ENCODE measurements at places on chromosomes 6 and 20.

- DNase-seq = peak; percentile 4
These were observed 1.3 kb downstream of the KPNA5 start for GRCh38 chr6:116682334-116682712.

DNA sequence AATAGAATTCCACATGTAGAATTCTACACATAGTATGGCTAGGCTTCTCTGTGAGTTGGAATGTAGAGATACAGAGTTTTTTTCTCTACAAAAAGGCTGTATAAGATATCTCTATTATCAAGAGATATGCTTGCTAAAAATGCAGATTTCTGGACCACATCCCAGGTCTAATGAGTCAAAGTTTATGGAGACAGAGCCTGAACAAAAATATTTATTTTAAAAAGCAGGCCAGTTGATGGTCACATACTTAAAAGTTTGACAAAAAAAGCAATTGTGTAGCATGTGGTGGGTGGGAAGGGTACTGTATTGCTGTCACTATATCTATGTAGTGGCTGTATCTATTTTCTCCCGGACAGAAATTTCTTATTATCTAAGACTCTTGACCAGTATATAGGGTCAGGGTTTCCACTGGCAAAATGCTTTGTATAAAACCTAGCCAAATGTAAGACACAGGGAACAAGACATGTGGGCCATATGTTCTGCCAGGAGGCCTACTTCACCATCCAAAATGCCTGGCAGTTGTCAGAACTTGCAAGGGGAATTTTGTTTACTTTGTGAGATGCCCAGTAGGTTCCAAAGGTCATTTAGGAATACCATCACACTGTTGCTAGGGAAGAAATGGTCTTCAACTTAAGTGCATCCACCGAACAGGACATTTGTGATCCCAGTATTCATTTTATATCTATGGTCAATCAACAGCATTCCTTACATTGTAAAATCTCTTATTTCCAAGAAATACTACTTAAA, 60.6 kb downstream of the SHPRH start:
- no peak for DNase-seq

DNA sequence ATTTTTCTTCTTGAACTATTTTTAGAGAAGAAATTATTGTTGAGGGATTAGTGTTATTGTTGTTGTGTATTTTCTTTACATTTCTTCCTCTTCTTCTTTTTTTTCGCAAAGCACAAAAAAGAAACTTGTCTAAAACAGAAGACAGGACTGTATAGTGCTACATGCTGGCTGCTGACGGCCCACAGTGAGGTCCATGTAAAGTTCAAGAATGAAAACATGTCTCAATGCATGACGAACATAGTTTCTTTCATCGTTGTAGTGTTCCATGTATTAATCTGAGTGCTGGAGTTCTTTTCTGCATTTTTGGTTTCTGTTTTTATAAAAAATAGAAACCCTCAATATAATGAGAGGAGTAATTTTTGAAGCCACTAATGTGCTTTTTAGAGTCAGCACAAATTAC, 462.9 kb upstream of the MARCKS start:
- no peak for DNase-seq

DNA sequence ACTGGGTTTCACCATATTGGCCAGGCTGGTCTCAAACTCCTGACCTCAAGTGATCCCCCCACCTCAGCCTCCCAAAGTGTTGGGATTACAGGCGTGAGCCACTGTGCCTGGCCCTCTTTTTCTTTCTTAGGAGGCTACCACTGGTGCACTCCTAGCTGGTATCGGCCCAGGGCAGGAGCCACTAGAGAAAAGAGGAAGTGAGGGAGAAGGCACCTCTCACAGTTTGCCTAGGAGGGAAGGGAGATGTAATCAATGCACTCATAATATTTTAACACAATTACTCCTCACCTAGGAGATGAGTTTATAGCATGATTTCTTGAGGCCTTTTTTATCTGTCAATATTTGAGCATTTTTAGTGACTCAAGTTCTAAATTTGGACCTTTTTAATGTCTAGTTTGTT, 189.0 kb upstream of the SOX4 start:
- no peak for DNase-seq

DNA sequence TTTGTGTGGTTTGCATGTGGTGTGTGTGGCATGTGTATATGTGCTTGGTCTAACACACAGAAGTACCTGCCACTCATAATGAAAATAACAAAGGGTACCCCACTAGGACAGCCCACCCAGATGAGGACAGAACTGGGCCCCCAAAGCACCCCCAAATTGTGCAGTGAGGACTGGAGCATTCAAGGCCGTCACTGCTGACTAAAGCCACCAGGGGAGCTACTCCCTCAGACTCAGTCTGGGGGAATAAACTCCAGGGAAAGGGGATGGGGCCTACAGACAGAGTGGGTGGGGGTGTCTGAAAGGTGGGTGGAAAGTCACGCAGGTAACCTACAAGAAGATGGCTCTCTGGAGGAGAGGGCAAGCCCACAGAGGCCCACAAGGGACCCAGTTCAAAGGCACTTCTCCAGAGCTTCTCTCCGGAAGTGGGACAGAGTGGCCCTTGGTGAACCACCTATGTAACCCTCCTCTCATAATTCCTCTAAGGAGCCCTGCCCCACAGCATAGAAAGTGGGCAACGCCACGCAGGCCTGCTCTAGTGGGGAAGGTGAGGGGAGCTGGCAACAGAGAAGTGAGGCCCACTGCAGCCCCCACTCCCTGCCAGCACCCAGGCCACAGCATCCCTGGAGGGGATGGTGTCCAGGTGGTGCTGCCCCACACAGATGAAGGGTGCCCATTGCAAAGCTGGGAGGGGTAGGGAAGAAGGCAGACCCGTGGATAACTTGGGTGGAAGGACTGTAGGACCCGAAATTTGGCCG, 122.8 kb upstream of the MAFB start:
- no peak for DNase-seq

- DNase-seq = no peak
These were observed 19.0 kb upstream of the SNRPB2 start for GRCh38 chr20:16710781-16711180.

- no peak for DNase-seq
These were observed 5.3 kb upstream of the TCP11 start for GRCh38 chr6:35146453-35146852.

- no peak for DNase-seq
These were observed 127.3 kb downstream of the BACH2 start for GRCh38 chr6:90169374-90169773.

- no peak for DNase-seq
These were observed 627.2 kb downstream of the BCKDHB start for GRCh38 chr6:80733641-80734040.

GRCh38 chr6:30719356-30719755, 796 bp upstream of the TUBB start:
- no peak for DNase-seq

- DNase-seq = no peak
These were observed 162.8 kb downstream of the TENT5A start for GRCh38 chr6:81589465-81590313.

DNA sequence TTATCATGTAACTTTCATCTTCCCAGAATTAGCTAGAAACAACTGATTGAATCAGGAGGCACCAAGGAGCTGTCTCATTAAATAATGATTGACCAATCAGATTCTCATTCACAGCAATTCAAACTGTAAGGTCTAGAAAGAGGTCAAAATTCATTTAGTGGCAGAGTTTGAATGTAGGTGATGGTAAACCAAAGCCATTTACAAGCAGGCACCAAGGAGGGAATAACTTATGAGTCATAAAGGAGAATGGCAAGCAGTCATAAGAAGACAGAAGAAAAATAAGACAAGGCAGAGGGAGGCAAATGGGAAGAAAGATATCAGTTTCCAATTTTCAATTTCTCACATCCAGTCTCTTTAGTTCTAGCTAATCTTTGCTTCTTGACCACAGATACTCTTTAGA, 52.9 kb upstream of the DEFB112 start:
- DNase-seq = no peak

DNA sequence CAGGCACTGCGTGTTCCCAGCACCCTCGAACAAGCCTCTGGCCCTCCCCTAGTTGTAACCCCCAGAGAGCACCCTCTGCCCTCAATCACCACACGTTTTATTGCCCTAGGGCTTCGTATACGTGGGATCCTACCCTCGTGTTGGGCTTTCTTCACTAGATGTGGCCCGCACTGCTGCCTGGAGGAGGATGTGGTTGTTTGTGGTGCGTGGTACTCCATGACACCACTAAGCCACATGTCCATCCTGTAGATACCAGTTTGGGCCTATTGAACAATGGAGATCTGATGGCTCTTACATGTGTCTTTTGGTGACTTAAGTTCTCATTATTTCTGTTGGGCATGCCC, 17.0 kb downstream of the SLC2A4RG start:
- no peak for DNase-seq

DNA sequence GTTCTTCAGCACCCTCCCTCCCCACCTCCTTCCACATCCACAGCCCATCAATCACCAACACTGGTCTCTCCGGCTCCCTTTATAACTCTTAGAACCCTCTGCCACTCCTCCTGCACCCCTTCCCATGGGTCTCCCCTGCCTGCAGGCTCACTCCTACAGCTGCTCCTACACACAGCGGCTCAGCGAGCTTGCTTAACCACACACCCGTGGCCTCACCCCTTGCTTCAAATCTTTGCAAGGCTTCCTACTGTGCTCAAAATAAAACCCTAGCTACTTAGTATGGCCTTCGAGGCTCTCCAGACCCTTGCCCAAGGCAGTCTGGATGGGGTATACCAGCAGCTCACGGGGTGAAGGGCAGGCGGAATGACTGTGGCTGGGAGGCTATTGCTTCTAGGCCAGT, 63.7 kb downstream of the JPH2 start:
- DNase-seq = no peak

DNA sequence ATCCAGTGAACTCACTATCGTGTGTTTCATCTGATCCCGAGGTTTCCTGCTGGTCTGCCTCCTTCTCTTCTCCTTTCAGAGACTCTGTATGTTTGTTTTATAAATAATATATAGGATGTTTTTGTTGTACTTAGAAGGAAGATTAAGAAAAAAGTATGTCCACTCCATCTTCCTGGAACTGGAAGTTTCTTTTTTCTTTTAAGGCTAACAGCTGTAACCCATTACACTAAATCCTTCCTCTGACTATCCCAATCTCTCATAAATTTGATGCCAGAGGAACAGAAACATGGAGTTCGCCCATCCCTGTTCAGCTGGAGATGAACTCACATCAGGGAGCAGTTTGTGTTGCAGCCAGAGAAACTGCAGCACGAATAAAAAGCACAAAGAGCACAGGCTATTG, 20.7 kb downstream of the RIPK1 start:
- DNase-seq = no peak

DNA sequence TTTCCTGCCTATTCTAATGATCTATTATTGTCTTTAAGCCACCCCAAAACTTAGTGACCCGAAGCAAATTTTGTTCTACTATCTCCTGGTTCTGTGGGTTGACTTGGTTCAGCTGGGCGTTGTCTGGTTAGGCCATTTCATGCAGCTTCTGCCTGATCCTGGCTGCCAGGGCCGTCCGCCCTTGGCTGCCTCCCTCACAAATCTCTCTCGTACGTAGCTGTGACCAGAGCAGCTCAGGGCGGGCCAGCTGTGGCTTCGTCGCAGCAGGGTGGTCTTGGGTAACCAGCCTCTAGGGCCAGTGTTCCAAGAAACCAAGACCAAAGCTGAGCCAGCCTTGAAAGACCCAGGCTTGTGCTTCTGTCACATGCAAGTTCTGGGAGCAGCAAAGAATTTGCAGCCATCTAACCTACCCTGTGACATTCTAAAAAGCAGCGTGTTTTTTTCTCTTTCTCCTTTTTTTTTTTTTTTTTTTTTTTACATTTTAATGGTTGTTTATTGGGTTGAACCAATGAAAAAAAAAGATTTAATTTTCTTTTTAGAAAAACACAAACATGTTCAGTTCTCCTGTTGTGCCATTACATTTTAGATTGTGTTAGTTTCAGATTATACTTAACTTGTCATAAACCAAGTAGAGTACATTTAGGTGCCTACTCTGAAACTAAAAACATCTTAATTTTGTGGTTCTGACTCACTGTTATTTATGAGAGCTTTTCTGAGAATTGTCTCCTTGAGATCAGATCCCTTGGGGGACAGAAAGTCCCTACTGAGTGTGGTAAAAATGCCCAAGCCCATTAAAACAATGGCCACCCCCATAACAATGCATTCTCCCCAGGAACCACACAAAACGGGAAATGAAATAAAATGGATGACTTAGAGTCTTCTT, 83.9 kb downstream of the ZDHHC14 start:
- no peak for DNase-seq

DNA sequence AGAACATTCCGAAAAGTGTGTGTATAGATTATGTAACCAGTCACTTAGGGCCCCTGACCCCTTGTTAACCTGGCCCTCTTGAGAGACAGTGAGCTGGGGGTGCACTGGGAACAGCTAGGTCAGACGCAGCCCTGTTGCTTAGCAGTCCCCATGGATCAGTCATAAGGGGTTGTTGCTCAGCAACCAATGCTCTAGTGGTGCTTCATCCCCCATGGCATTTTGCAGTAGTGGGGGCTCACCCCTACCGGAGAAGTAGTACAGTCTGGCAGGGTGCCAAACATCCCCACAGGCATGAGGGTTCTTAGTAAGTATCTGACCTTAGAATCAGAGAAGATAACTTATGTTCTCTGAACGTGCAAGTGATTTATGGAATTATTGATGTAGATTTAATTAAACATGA, 12.3 kb downstream of the PKIB start:
- DNase-seq = no peak

GRCh38 chr20:39133201-39133600, 171.1 kb downstream of the DHX35 start:
- no peak for DNase-seq

- DNase-seq = no peak
These were observed 85.2 kb downstream of the VEGFA start for GRCh38 chr6:43855247-43855646.

- DNase-seq = no peak
These were observed 163.2 kb upstream of the TAB2 start for GRCh38 chr6:149154261-149154821.

DNA sequence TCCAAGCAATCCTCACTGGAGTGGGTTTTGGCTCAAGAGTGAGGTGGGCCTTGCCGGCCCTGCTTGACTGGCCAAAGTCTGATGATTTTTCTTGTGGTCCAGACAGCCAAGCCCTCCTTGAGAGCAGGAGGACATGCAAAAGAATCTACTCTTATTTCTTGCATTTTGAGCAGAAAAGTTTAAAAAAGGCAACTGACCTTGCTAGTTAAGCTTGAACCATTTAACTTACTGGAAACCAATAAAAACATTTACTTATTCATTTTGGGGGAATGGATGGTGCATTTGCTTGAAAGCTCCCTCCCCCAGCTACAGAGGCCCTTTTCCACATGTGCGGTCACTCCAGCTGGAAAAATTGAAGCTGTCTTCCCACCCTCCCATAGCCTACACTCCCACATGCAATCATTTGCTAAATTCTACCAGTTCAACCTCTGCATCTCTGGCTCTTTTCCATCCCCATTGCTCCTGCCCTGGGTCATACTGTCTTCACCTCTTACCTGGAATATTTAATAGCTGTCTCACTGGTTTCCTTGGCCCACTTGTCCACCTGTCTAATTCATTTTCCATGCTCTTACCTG, 527.9 kb downstream of the DHX35 start:
- DNase-seq = no peak

- no peak for DNase-seq
These were observed 267.1 kb downstream of the ERMARD start for GRCh38 chr6:170018422-170018935.
